ENCODE measurements at places on chromosomes 13 and 19. TPM values are rescaled to one million over a fixed set of nuclear protein-coding genes. Genes with fewer than 3 reads are reported as not detected.

KEAP1 gene
- 50.5 TPM for total RNA-seq

ATXN8OS gene
- total RNA-seq = not detected

WDR87 gene
- total RNA-seq = not detected

CASP14 gene
- 0.02 TPM for total RNA-seq

F10 gene
- 0.56 TPM for total RNA-seq

AZU1 gene
- not detected for total RNA-seq

SLC8A2 gene
- not detected for total RNA-seq

SLC25A41 gene
- 0.14 TPM for total RNA-seq

SLITRK6 gene
- not detected for total RNA-seq

KIR2DL1 gene
- not detected for total RNA-seq

PPP1R12C gene
- 30.5 TPM for total RNA-seq

SYNE4 gene
- 0.20 TPM for total RNA-seq

RPL21 gene
- total RNA-seq = 2,116 TPM

MUC16 gene
- total RNA-seq = not detected

CNMD gene
- 0.13 TPM for total RNA-seq

DHDH gene
- not detected for total RNA-seq

HSH2D gene
- total RNA-seq = 0.23 TPM

CXCL17 gene
- not detected for total RNA-seq

TEX26 gene
- total RNA-seq = not detected

RDH13 gene
- total RNA-seq = 30.5 TPM

THAP8 gene
- total RNA-seq = 3.9 TPM

VSTM2B gene
- not detected for total RNA-seq

FUT1 gene
- total RNA-seq = not detected

KIR3DL2 gene
- total RNA-seq = not detected

PLIN4 gene
- total RNA-seq = 0.16 TPM

HIPK4 gene
- 0.10 TPM for total RNA-seq

YJEFN3 gene
- total RNA-seq = 1.0 TPM

MIA gene
- total RNA-seq = not detected

LENG9 gene
- 0.40 TPM for total RNA-seq

GDF15 gene
- 17.5 TPM for total RNA-seq

ZNF793 gene
- 2.3 TPM for total RNA-seq

THSD1 gene
- total RNA-seq = 9.9 TPM

ITGBL1 gene
- total RNA-seq = 0.10 TPM

TMEM91 gene
- total RNA-seq = 1.6 TPM

Measured in SJCRH30 (cell line).